Hematopoietic multipotent progenitor cell treated with erythropoietin and hydrocortisone succinate and interleukin-3 and kit ligand, for 4 days (in vitro differentiated cells): ENCODE measurements at places on chromosomes 16 and 17.

DNA sequence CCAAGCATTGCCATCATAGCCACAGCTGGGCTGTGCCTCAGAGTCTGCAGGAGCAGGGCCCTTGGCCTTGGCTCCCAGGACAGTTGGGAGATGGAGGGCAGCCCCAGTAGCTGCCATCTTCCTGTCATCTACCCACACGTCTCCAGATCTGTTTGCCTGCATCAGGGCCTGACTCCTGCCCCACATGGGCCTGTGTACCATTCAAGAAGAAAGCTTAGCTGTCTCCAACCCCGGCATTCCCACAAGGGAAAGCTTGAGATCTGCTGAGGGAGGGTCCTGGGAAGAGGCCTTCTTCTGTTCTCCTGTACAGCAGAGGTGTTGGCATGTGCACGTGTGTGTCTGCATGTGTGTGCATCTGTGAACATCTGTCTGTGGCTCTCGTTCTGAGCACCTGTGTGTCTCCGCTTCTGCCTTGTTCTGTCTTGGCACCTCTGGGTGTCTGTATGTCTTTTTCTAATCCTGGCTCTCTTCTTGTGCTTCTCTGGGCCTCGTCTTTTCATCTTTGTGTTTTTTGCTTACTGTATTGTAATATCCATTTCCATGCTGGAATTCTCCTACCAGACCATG is 122.2 kb downstream of the MRM1 start:
- no peak for DNase-seq

- no peak for DNase-seq
Observed at GRCh38 chr16:80254970-80255369, 285.8 kb upstream of the DYNLRB2 start.

DNA sequence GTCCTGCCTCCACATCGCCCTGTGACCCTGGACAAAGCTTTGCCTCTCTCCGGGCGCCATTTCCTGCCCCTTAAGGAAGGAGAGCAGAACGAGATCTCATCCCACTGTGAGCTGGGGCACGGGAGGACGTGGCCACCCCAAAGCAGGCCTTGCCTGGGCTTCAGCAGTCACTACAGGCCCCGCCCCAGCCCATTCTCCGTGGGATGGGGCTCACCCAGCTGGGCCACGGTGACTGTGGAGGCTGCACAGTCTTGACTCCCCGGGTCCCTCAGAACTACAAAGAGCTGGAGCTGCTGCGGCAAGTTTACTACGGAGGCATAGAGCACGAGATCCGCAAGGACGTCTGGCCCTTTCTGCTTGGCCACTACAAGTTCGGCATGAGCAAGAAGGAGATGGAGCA is 28.2 kb downstream of the MNT start:
- no peak for DNase-seq

DNA sequence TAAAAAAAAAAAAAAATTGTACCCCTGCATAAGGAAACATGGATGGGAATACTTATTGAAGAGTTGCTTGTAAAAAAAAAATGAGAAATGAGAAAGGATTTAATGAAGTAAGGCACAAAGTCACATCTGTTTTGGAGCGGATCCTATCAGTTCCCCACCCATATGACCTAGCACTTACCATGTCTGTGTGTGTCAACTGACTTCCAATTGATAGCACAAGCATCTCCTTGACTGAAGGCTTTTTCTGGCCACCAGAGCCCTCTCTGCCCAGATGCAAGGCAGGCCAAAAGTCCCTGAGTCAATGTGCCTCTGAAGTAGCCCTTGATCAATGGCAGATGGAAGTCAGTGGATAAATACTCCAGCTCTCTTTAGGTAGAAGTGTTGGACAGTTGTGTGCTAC is 13.4 kb upstream of the NLK start:
- peak; percentile 75 for DNase-seq

DNA sequence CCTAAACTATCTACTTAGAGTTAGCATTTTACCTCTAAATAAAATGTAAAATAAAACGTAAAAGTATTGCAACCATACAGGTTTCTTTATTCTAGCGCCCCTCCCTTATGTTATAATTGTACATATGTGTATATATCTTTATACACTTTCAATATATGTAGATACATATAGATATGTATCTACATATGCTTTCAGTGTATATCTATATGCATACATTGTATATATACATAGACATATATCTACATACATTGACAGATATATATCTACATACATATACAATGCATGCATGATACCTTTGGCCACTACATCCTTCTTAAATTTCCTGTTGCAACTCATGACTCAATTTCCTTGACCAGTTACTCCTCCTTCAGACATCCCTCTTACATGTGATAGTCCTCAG is 16.7 kb downstream of the BPTF start:
- DNase-seq, result no peak

DNA sequence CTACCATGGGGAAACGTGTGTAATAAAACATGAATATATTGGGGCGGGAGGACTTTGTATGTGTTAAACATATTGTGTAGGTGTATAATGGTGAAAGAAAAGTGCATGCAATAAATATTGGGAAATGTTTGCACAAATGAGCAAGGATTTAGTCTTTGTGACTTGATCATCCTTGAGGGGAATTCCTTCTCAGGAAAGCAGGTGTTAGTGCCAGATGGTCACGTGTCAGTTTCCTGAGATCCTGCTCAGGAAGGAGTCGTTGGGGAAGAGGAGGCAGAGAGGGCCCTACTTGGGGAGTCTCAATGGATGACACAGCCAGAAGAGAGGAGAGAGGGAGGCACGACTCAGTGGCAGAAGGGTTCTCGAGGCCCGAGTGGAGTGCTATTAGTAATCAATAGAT is 53.2 kb downstream of the MSI2 start:
- DNase-seq, result no peak

DNA sequence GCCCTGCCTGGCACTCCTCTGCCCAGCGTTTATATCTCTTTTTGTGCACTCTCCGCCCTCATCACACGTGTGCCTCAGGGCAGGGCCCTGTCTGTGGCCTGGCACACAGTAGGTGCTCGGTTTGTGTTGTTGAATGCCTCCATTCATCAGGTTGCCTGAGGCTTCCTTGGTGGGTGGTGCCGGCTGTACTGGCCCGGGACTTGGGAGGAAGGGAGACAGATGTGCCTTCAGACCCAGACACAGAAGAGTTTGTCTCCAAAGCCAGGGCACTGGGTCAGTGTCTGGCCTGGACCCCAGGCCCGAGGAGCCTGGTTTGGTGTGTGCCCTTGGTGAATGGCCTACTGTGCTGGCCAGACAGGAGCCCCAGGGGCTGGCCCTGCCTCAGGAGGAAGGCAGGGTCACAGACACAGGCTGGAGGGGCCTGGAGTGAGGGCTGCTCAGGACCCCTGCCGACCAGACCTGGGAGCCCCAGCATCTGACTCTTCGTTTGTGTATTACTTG is 71.6 kb downstream of the RAI1 start:
- no peak for DNase-seq

GRCh38 chr17:68737761-68738443 is 136.7 kb upstream of the FAM20A start:
- DNase-seq, result no peak

DNA sequence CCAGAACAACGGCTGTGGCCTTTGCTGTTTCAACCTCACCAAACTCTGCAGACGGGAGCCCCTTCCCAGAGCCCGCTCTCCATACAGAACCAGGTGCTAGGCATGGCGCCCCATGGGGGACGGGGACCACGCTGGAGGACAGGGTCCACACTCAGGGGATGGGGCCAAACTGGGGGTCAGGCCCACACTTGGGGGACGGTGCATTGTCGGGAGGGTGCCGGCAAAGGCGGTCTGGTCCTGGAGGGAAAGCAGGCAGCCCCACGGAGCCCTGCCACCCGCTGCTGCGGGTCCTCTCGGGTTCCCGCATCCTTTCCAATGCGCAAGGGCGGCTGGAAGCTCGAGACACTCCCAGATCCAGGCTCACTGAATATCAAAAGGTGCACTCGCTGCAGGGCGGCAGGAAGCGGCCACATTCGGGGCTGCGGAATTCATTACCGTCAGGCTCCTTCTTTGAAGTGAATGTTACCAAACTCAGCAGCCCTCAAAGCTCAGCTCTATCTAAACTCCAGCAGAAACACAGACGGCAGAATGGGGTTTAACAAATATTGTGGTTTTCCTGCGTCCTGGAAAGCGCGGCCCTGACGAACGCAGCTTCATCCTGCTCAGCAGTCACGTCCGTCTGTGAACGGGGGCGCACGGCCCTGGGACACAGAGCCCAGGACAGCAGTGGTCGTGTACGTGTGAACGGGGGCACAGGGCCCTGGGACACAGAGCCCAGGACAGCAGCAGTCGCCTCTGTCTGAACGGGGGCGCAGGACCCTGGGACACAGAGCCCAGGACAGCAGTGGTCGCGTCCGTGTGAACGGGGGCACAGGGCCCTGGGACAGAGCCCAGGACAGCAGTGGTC is 41.3 kb downstream of the LMF1 start:
- no peak for DNase-seq

DNA sequence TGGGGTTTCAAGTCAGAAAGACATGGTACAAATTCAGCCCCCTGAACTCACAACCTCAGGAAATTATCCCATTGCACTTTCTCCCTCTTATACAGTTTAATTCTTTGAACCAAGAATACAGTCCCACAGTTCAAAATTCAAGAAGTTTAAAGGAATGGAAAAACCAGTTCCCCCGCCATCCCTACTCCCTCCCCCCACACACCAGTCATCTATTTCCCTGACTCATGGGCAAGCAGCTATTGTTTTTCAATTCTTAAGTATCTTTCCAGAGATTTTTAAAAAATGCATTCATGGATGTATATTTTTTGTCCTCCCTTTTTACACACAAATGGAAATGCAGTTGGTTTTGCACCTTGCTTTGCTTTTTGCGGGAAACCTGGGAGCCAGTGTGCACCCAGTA is 7.3 kb downstream of the SYCE1L start:
- DNase-seq, result no peak
